ENCODE measurements at places on chromosomes 16 and 17.

DNA sequence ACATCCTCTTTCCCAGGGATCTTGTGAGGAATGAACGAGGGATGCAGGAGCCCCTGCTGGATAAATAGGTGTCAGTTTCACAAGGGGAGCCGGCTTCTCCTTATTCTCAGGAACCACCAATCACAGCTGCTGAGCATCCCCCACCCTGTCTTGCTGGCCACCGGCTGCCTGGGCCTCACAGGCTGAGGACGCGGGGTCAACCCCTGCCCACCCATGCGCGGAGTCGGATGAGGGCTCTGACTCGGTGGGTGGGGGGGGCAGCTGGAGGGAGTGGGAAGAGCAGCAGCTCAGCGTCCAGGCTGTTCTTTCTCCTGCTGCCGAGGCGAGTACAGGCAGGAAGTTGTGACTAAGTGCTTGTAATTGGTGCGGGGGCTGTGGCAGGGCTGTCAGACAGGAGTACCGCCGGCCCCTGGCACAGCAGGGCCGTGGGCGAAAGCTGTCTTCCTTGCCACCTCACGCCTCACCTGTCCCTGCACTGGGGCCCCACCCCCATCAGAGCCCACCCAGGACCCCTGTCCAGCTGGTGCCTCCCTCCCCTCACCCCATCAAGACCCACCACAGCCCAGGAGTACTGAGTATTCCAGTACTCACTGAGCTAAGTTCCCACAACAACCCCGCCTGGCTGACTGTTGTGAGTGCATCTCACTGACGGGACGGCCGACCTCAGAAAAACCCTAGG is 11.0 kb upstream of the DPEP1 start:
- peak; percentile 77 for DNase-seq

DNA sequence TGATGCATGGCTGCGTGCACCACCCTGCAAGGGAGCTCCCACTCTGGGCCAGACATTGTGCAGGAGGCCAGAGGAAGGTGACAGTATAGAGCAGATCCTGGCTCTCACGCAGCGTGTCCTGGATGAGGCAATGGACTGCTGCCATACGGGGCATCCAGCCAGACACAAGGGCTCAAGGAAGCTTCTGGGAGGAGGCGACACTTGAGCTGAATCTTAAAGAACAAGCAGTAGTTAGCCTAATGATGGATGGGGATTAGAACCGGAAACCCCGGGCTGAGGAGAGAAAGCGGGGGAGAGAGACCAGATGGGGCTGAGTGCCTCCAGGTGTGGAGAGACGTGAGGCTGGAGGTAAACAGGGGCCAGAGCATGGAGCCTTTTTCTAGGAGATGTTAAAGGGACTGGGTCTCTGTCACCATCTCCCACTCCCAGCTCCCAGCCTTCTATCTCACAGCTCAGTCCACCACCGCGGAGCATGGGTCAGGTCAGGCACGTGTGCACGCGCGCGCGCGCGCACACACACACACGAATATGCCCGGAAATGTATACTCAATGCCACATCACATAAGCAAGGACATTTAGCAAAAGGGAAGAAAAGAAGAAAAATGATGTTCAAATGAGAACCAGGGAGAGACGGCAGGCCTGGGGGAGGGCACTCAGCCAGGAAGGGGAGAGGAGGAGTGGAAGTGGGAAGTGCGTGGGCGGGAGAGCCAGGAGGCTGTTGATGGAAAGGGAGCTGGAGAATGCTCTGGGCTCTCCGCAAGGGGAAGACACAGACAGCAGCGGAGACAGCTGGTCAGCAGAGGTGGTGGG is 46.3 kb downstream of the CCDC42 start:
- no peak for DNase-seq

DNA sequence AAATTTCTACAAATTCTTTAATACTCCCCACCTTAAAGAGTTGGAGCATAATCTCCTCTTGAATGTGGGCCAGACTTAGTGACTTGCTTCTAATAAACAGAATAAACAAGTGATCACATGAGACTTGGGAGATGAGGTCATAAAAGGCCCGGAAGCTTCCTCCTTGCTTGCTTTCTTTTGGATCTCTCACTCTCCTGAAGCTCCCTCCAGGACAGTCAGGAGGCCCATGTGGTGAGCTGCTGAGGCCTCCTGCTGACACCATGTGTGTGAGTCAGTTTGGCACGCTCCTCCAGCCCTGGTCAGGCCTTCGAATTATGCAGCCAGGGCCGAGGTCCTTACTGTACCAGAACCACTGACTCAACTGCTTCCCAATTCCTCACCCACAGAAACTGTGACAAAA is 53.2 kb downstream of the NDEL1 start:
- DNase-seq = no peak

DNA sequence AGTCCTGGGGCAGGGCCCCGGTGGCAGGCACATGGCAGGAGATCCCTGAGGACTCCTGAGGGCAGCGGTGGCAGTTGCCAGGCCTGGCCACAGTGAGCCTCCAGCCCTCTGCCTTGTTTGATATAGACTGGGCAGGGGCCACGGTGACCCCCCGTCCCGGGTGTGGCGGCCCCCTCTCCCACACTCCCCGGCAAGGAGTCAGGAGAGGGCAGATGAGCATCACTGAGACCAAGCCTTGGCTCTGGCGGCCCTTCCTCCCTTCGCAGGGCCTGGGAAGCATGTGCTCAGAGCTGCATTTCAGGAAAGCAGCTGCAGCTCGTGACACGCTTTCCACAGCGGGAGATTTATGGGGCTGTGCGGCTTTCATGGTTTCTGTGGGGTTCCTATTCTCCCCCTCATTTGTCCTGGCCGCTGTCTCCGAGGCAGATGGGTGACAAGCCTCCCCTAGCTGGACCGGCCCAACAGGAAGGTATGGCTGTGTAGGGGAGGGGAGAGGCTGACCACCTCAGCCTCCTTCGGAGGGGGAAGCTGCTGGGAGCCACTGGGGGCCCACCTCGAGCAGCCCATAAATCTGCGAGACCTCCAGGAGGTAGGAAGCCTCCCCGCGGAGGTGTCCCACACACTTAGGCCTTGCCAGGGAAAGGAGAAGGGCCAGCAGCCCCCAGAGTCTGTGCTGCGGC is 211.4 kb downstream of the NTN1 start:
- no peak for DNase-seq

- no peak for DNase-seq
These were observed 6.8 kb upstream of the WDR45B start for GRCh38 chr17:82655038-82655479.

- no peak for DNase-seq
These were observed 26.7 kb upstream of the NUDT16L1 start for GRCh38 chr16:4666537-4667202.

DNA sequence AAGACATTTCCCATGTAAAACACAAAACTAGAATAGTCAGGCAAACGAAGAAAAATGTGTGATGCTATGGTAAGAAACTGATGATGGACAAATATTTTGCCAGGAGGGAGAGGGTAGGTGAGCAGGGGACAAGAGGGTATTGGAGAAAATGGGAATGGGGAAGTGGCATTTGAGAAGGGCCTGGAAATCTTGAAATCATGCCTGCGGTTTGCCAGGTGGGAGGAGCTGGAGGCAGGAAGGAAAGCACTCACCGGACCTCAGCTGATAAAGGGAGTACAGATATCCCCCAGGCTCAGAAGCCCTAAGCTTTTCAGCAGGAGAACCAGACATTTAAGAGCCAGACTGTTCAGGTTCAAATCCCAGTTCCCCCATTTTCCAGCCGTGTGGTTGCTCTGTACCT is 103.6 kb downstream of the GSG1L start:
- DNase-seq = no peak

- DNase-seq = no peak
These were observed 46.6 kb upstream of the SLC38A10 start for GRCh38 chr17:81341516-81342268.

DNA sequence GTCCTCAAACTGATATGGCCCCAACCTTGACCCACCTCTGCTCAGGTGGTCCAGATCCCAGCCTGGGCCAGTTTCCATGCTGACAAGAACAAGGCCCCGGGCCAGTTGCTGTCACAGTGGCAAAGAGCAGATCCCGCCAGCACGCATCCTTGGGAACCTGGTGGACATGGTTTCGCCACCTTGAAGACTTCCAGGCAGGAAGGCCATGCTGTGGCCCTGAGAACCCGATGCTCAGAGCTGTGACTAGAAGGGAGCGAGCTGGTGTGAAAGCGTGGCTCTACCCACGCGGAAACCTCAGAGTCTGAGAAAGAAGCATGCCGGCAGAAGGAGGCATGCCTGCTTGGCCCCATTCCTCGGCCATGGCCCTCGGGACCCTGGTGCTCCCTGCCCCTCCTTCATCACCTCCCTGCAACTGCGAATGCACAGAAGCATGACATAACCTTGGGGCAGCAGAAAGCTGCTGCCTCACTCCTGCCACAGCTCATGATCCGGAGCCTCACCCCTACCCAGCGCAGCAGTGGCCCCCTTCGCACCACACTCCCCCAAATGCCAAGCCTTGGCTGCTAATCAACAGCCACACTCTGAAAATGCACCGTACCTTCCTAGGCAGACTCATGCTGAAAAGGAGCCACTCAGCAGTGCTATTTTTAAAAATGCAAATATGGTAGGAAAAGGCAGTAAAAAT is 33.2 kb downstream of the UBE2O start:
- no peak for DNase-seq

DNA sequence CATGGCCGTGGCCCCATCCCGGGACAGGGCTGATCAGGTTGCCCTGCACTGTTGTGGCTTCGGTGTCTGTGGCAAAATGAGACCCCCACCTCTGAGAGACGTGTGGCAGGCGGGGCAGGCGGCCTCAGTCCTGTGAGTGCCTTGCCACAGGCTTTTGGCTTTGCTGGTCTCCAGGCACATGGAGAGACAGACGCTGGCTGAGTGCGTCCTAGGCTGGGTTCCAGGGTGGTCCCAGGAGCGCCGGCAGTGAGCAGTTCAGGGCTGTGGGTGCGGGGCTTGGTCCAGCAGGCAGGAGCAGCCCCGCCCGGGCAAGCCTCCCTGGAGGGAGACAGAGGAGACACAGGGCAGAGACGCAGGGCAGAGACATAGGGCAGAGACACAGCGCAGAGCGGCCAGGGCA is 29.2 kb downstream of the SOX8 start:
- no peak for DNase-seq

- peak; percentile 86 for DNase-seq
These were observed 923 bp downstream of the GDPD3 start for GRCh38 chr16:30112197-30113030.

DNA sequence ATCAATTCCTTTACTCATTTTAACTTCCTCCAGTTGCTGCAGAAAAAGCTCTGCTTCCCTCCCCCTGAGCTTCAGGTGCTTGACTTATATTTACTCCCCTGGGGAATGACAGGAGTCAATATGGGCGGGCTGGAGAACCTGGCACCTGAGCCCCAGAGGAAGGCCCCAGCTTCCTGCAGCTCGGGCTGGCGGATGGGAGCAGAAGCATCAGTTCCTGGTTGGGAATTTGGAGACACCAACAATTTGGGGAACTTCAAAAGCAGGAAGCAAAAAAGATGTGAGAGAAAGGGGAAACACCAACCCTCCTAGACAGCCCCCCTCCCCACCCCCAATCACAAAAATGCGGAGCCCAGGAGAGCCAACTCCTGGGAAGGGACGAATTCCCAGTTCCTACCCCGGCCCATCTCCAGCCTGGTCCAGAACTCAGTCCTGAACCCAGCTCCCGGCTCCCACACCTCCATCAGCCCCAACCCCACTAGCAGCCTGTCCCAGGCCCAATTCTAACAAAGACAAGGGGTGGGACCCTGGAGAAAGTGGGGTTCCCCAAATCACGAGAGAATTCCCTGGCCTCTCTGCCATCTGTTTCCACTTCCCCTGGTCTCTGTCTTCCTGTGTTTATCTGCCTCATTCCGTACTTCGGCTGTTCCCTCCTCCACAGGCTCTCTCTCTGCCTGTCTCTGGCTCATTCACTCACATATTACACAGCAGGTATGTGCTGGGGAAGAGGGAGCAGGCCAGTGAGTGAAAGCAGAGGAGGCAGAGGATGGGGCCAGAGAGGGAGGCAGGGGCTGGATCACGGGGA is 16.2 kb upstream of the ASGR2 start:
- DNase-seq = no peak

DNA sequence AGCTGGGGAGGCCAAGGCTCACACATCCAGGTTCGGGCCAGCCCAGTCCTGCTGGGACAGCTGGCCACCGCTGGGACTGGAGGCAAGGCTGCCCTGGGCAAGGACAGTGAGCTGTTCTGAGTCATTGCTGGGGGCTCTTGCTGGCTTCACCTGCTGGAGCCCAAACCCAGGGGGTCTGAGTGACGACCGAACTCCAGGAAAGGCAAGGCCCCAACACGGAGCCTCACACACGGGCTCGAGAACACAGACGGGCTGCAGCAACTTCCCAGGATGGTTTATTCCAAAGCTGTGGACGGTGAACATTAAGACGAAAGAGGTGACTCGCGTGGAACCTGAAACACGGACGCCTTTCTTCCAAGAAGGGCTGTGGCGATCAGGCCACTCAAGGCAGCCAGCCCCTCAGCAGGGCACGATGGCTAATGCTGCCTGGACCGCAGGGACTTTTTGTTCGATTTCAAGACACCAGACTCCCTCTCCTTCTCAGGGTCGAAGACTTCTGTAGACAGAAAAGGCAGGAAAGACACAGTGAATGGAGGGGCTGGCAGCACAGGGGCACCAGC is 21.5 kb downstream of the KDM8 start:
- DNase-seq = no peak

GRCh38 chr17:31156326-31156725 is 61.5 kb downstream of the NF1 start:
- DNase-seq = no peak

DNA sequence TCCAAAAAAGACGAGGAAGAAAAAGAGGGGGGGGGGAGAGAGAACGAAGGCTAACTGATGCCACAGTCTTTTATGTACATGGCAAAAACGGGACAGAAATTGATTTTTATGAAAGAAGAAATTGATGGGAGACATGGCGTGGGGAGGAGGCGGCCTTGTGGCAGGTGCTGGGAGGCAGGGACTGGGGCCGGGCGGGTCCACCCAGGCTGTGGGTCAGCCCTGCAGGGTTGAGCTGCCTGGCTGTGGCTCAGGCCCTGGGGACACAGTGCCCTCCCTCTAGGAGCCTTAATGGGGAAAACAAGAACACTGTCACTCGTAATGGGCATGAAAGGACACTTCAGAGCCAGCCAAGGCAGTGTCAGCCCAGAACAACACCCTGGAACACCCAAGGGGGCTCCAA is 34.8 kb downstream of the SNX20 start:
- DNase-seq = no peak

DNA sequence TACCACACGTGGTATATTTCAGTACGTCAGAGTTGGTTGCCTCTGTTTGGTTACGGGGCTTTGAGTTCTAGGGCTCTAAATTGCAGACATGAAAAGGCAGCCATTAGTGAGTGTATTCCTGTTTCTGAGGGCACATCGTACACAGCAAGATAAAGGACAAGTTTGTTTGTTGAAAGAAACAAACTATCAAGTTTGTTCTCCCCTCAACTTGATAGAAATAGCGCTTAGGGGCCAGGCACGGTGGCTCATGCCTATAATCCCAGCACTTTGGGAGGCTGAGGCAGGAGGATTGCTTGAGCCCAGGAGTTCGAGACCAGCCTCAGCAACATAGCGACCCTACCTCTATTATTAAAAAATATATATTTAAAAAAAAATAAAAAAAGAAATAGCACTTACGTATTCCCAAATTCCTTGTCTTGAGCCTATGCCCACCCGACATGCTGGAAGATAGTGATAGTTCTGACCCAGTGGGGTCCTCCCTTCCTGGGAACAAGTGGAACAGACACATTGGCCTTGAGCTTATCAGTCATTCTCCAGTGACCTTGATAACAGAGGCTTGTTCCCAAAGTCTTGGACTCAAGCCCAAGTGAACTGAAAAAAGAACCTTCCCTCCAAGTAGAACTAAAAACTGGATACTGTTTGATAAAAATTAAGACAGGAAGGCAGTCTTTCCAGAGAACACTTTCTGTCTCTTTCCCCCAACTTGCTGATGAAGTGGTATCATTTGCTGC is 139.9 kb upstream of the CACNG3 start:
- no peak for DNase-seq

Measured in stimulated activated CD8-positive, alpha-beta memory T cell treated with anti-CD3 and anti-CD28 coated beads, Interleukin-4, amount 100 ng/mL, for 48 hours (primary cell).